Neural crest cell (in vitro differentiated cells): ENCODE measurements at places on chromosomes 5 and 9. TPM values are rescaled to one million over a fixed set of nuclear protein-coding genes. Genes with fewer than 3 reads are reported as not detected.

DNA sequence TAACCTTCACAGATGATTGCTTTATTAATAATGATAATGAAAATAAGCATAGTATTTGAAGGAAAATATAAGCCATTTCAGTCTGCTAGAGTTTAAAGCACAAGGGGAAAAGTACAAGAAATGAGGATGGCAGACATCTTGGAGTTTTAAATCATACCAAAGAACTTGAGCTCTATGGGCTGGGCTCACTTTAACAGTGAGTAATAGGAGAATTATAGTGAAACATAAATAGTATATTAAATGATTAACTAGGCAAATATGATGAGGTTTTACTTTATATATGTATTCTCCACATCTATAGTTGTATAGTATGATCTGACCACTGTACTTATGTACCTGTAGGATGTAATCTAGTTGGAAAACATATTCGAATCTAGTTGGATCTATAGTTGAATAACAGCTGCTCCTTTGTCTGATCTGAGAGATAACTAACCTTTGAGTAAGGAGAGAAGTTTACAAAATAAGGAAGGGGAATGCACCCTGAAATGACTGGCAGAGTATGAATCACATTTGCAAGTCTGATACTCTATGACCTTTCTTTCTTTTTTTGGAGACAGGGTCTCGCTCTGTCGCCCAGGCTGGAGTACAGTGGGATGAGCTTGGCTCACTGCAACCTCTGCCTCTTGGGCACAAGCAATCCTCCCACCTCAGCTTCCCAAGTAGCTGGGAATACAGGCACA, 17.6 kb downstream of the MEGF9 start:
- DNase-seq = no peak

ARID3C gene
- 0.68 TPM in 1 of 2 replicates, not detected in the other for total RNA-seq

GRCh38 chr9:134861595-134862334, 18.8 kb upstream of the FCN2 start:
- no peak for DNase-seq

DNA sequence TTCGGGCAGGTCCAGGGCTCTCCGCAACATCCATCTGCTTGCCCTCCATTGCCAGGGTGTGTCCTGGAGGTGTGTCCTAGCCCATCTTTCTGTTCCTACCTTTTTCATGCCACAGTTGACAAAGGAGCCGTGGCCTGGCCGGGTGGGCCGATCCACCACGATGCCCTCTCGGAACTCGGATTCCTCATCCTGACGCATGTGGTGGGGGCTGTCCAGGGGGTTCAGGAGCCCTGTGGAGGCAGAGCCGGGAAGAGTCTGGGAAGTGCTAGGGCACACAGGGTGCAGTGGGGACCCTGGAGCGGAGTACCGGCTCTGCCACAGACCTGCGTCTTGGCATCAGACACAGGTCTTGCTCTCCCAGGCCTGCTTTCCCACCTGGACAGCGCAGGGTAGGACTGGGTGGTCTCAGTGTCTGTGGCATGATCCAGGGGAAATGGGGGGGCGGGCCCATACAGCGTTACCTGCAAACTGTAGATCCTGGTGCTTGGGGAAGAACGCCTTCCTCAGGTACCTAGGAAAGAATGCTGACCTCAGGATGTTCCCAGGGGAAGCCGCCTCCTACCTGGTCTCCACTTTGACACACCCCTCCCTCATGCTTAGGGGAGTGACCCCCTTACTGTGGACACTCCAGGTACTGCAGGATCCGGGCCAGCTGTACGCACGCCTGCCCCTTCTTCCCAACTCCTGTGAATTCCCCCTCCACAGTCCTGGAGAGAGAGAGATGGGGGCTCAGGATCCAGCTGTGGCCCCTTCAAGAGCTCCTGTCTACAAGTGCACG, 3.5 kb downstream of the SPOUT1 start:
- DNase-seq = no peak

DNA sequence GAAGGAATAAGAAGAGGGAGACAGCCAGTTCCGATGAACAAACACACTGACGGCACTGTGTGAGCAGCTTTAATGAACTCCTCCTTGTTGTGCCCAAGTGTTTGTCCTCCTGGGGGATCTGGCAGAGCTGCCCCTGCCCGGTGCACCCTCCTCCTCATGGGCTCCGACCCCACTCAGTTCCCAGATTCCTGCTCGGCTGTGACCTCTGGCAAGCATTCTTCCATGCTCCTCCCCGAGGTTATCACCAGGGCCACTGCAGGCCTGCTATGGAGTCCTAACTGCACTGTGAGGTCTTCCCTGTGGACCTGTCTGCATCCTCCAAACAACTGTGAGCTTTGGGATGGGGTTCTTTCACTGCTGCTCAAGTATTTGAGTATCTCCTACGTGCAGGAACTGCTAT, 142.2 kb downstream of the DCP2 start:
- no peak for DNase-seq

- no peak for DNase-seq
Observed at GRCh38 chr5:131661933-131662332, 26.9 kb upstream of the RAPGEF6 start.

DNA sequence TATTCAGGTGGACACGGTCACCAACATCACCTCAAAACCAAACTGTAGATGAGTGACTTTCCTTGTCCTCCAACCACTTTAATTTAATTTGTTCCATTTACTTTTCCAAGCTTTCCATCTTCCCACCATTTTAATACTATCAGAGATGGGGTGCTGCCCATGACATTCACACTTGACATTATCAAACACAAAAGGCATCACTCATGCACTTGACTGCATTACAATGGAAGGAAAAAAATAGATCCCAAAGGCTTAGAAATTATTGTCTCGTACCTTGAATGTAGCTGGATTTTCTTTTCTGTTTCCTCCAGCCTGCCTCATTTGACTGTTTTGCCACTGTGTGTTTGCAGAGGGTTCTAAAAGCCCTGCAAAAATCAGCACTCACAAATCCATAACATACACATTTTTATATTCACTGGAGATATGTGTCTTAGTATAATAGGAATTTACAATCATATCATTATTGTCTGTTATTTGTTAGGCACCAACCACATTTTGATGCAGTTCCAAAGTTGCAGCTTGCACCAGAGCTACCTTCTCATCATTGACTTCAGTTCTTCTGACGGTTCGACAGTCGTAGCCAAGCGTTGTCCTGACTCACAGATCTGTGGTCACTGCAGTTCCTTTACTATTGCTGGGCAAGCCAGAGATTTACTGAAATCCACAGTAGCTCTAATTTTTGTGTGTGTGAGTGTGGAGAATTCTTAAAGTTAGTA, 712.3 kb upstream of the WWC1 start:
- no peak for DNase-seq

FAM151B gene
- 1.9 and 2.0 TPM in 2 replicates for total RNA-seq

DNA sequence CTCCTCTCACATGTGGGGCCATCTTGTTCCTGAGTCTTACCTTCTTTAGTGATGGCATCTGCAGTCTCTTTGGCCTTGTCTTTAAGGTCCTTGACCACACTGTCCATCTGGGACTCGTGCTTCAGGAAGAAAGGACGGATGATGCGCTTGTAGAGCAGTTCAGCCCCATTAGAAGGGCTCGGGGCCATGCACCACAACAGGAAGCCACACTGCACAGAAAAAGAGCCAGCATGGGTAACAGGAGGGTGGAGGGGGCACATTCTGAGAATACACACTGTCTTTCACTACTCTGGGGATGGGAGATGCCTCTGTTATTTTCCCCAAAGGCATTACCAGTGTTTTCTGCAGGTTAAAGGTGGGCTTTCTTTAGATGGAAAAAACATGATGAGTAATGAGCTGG, 25.9 kb downstream of the SRP19 start:
- DNase-seq = no peak

- no peak for DNase-seq
Observed at GRCh38 chr9:1462626-1463308, 412.6 kb downstream of the DMRT2 start.

EIF4E1B gene
- total RNA-seq = not detected in 2 replicates

FOXD4 gene
- 0.36 and 0.77 TPM in 2 replicates for total RNA-seq

GABRG2 gene
- total RNA-seq = 0.26 and 2.8 TPM in 2 replicates

DNA sequence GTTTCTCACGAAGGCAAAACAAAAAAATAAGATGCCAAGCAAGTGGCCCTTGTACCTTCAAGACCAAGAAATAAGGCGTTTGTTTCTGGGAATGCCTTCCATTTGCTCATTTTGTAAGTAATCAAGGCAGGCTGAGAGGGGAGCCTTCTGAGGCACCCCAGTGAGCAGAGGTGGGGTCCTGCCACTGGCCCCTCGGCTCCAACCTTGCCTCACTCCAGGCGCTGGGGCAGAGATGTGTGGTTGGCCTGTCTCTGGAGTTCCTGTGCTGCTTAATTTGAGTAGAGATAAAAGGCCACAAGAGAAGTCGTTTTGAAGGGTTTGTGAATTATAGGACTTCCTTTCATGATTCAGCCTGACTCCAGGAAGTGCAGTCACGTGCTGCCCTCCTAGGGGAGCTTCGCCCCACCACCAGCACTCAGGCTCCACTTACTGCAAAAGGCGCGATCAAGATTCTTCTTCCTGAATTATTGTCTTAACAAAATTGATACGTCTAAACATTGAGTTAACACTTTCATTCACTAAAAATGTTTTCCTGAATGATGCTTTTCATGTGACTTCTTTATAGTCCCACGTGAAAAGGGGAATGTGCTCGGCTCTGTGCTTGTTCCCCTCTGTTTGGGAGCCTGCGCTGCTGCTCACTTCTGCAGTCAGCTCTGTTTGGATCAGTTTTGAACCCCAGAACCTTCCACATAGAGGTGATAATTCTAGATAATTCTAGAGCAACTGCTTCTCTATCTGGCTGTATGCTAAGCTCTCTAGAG, 13.7 kb downstream of the SYK start:
- no peak for DNase-seq

GRCh38 chr9:128439273-128439672, 16.5 kb upstream of the ODF2 start:
- no peak for DNase-seq

GRCh38 chr9:38036359-38037084, 32.5 kb downstream of the SHB start:
- DNase-seq = no peak

DNA sequence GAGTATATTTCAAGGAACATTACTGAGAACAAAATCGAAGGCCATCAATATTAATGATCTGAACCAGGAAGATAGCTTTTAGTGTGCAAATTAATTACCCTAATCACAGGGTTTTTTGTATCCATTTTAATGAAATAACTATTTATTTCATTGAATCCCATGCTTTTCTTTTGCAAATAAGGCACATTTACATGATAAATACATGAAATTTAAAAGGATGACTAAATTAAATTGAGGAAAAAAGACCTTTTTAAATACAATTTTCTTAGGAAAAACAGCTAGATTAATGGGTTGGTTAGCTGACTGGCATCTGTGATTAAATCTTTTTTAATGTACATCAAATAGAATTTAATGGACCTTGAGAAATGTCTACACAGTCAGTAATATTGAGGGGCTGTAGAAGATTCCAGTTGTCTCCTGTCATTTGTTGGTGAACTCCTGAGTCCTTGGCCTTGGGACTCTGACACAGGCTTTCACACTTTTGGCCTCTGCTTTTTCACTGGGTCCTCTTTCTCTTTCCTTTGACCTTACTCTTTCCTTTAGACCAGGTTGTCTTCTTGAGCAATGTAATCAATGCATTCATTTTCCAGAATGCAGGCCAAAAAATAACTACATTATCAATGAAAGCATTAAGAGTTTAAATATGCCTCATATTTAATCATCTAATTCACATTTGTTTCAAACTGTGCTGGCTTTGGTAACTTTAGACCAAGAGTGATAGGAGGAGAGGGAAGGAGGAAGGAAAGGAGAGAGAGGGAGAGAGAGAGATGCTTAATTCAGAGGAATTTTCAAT, 511.5 kb downstream of the ZNF608 start:
- DNase-seq = no peak

CHSY3 gene
- 0.91 and 0.98 TPM in 2 replicates for total RNA-seq

DNA sequence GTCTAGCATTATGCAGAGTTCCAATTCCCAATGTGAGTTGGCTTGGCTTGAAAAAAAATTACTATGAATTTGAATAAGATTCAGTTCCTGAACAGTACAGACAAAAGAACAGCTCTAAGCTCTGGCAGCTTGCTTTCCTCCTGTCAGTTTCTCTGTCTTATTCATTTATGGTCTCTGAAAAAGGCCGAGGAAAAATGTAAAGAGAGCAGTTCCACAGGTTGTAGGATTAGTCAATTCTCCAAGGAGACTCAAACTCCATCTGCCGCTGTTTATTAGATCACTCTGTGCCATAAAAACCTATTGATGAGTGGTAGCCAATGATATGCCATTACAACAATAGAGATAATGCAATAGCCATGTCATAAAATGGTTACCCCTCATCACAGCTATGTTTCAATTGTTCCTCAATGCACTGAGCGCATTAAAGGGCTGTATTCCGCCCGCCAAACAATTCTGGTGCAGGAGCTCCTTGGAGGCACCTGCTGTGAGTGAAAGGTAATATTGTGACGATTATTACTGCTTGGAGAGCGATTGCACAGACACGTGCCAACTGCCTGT, 188.2 kb downstream of the ARRDC3 start:
- no peak for DNase-seq

EGFLAM gene
- 9.1 and 10.3 TPM in 2 replicates for total RNA-seq

DNA sequence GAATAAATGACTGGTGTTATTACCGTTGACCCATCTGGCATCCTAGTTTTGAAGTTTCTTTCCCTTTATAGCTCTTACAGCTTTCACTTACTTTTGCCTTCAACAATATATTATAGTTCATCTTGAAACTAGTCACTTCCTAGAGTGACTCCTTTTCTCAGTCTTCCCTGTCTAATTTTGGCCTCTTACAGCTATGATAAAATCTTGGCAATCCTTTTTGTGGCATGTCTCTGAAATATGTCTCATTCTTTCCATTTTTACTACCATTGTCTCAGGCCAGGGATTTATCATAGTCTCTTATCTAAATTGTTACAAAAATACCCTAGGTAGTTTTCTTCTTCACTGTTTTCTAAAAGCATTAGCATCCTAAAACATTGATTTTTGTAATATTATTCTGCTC, 621.3 kb upstream of the ZNF608 start:
- no peak for DNase-seq

DNA sequence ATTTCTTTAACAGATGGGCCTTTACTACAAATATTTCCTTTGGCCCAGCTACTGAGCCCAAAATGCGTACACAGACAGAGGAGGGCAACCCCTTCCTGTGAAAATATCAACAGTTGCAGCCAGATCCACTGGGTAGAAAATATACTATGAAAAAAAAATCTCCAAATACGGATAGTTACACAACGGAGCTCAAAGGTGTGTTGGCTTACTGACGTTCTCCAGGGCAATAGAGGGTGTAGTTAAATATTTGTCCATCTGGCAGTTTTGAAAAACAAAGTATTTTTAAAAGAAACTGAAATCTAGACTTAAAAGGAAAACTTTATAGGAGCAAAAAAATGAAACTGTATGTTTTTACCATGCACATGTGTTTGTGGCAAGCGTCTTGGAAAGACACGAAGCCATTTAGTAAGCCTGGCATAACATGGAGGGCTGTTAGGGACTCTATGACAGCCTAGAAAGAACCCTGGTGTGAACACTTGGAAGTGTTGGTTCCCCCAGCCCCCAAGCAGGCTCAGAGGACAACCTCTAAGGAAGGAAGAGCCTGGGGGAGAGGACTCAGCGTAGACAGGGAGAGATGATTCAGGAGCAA, 157.8 kb upstream of the TRPM3 start:
- no peak for DNase-seq

GRCh38 chr5:122077366-122078115, 518 bp downstream of the LOX start:
- peak; percentile 26 for DNase-seq
